ENCODE measurements at places on chromosomes 7 and 10.

GRCh38 chr7:40570223-40570622, 435.4 kb downstream of the SUGCT start:
- no peak for DNase-seq

- no peak for DNase-seq
These were observed 163.3 kb downstream of the ADARB2 start for GRCh38 chr10:1573981-1574380.

DNA sequence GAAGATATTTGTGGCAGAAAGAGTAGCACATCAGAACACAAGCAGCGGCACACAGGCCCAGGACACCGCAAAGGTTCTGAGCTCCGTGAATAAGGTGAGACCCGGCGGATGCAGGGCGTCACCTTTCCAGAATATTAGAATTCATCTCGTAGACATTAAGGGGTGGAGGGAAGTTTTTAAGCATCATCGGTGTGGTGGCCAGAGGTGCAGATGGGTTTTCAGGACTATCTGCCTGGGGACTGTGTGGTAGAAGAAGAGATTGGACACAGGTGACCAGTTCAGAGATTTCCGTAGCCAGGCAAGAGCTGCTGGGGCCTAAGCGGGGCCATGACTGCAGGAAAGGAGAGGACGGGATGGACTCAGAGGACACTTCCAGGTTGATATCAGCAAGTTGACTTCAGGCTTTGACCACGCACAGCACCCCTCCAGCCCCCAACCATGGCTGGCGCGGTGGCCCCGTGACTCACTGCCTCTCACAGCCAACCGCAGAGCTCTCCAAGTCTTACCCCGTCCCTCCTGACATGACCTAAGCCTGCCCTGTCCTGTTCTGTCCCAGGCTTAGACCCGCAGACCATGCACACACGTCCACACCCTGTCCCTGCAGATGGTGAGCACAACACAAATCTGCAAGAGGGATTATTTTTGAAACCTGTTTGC, 97.2 kb downstream of the OAT start:
- DNase-seq = no peak

- DNase-seq = no peak
These were observed 6.9 kb downstream of the C7orf57 start for GRCh38 chr7:48042216-48042615.

GRCh38 chr7:73504920-73505319, 17.2 kb downstream of the BAZ1B start:
- no peak for DNase-seq

GRCh38 chr10:72000073-72001032, 36.2 kb downstream of the CHST3 start:
- DNase-seq = no peak

DNA sequence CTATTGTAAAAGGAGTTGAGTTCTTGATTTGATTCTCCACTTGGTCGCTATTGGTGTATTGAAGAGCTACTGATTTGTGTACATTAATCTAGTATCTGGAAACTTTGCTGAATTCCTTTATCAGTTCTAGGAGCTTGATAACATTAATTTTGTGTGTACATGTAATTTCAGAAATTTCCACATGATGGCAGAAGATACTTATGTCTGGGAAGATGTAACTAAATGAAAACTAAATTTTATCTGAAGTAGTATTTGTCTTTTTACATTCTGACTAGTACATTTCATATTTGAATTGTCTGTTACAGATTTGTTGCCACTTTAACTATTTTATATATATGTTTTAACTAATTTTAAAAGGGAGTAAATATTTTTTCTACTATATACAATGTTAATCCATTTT, 27.6 kb downstream of the SDHAF3 start:
- no peak for DNase-seq

DNA sequence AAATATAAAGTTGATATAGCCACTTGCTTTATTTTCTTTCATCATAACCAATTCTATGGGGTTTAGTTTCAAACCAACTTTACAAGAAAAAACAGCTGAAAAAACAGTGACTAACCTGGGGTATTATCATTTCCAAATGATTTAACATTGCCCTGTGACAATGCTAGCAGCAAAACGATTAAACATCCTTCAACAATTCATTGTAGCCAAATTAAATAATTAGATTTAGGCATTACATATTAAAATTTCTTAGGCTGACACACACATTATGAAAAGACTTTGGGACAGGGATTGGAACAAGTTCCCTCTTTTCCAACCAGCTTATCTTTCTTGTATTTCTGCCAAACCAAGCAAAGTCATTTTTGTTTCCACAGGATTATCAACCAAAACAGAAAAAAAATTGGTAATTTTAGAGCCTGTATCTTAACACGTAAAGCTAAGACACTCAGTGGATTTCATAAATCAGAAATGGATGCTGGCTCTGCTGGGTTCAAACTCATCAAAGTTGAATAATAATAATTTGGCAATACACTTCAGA, 84.0 kb downstream of the SEMA3D start:
- DNase-seq = no peak

- no peak for DNase-seq
These were observed 23.3 kb downstream of the CYP17A1 start for GRCh38 chr10:102813734-102814452.

- DNase-seq = no peak
These were observed 65.7 kb downstream of the AP3M1 start for GRCh38 chr10:74084955-74085354.

GRCh38 chr7:55063633-55064032, 44.8 kb downstream of the EGFR start:
- no peak for DNase-seq

- DNase-seq = no peak
These were observed 223.1 kb upstream of the KLF14 start for GRCh38 chr7:130957137-130957513.

GRCh38 chr10:71837098-71837827, 13.8 kb downstream of the PSAP start:
- no peak for DNase-seq

DNA sequence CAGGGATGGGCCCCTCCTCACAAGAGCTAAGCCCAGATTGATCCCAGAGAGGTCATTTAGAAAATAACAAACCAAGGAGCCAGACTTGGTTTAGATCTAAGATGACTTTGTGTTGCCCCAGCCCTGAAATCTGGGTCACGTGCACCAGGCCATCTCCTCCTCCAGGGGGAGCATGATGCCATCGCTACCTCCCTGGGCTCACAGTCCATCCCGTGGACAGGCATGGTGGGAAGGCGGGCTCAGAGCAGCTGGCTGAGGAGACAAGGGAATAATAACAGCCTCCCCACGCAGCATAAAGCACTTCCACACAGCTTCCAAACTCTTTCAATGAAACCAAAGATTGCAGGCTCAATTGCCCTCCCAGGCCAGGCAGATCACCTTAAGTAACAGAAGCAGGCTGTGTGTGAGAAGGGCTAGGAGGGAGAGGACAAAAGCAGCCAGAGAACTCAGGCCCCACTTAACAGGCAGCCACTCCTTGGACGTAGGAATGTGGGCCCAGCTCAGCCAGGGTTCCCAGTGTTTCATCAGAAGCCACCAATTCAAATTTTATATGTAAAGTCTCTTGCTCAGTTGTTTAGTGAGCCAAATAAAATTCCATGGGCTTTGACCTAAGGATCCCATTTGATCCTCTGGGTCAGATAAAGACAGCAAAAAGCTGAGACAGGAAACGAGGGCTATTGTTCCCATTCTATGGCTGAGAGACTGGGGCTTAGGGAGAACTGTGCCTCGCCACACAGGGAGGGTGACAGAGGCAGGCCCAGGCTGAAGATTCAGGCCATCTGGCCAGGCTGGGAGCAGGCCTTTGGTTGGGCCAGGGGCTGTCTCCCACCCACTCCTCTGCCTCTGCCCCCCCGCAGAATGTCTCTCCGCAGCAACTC, 100.2 kb downstream of the COL13A1 start:
- DNase-seq = no peak

- DNase-seq = no peak
These were observed 150.6 kb downstream of the TRIL start for GRCh38 chr7:28807396-28807994.

DNA sequence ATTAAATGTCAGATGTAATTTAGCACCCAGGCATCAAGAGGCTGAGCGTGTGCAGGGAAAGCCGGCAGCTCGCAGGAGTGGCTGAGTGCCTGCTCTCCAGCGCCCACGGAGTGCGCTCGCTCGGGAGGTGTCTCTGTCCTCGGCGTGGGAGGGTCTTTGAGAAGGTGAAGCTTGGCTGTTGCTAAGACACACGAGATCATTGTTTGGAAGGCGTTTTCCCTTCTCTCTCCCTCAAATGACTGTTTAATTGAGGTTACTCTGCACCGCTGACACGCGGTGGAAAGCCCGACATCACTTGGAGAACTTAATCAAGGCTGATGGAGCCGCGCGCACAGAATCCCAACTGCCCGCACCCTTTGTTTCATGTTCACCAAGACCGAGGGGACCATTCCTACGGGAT, 414.6 kb downstream of the DNAJB6 start:
- DNase-seq = no peak

DNA sequence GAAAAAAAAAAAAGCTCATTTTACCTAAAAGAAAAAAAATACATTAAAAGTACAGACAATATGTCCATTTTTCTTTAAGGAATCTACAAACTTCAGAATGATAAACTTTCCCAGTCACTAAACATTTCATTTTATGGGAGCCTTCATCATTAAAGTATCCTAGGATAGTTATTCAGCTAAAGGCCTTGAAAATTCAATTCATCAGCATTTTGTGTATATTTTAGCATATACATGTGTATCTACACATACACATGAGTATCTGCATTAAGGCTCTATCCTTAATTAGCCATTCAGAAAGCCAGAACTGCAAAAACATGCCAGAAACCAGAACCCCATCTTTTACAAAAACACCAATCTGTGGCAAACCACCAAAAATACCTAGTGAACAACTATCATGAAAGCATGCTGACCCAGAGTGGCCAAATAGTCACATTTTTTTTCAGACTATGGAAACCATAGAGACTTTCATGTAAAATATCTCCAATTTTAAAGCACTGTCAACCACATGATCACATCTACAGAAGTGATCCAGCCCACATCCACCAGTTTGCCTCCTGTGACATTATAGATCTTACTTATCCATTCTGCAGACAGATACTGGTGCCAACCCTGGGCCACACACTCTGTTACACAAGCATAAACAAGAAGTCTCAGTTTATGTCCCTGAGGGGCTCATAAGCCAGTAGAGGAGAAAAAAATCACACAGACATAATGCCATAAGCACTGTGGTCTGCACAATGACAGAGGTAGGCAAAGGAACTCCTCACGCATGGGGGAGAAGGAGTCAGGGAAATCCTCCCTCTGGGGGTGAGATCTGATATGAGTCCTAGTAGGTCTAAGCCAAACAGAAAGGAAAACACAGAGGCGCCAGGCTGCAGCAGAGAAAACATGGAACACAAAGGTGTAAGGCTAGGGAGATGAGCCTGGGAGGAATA, 79.2 kb downstream of the SRPK2 start:
- no peak for DNase-seq

DNA sequence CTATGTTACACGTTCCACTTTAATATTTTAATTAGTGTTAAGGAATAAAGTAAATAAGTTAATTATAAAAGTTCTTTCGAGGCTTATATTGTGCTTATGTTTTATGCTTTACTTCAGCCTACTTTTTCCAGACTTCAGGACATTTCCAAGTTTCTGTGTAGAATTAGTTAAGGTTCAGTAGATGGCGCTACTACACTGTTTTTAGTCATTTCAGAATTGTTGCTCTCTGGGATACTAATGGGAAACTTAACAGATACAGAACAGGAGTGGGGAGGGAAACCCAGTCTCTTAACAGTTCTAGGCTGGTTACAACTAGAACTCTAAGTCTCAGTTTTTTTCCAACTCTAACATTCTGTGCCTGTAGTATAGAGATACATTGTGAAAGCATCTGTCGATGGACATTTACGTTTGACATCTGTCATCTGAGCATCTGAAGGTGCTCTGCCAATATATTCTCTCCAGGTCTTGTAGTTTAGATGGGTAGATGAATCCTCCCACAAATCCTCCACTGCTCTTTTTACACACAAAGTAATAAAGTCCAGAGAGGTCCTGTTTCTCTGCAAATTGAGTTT, 56.8 kb upstream of the FAM171A1 start:
- DNase-seq = no peak

DNA sequence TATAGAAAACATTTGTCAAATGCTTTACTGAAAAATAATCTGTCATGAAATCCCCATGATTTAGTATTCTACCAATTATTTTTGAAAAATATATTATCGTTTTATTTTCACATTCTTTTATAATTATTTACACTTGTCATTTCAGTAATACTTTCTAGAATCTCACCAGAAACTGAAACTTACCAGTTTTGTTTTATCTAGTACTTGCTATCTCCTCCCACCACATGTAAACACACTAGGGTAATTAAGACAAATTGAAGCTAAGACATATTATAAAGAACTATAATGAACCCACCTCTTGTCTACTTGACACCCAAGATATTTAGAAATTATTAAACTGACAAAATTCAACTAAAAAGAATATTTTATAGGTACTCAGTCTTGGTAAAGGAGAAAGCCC, 51.5 kb upstream of the GRM3 start:
- DNase-seq = no peak

- DNase-seq = no peak
These were observed 18.4 kb upstream of the ZCCHC24 start for GRCh38 chr10:79463578-79464496.

GRCh38 chr7:50406935-50407334, 43.2 kb downstream of the FIGNL1 start:
- no peak for DNase-seq

DNA sequence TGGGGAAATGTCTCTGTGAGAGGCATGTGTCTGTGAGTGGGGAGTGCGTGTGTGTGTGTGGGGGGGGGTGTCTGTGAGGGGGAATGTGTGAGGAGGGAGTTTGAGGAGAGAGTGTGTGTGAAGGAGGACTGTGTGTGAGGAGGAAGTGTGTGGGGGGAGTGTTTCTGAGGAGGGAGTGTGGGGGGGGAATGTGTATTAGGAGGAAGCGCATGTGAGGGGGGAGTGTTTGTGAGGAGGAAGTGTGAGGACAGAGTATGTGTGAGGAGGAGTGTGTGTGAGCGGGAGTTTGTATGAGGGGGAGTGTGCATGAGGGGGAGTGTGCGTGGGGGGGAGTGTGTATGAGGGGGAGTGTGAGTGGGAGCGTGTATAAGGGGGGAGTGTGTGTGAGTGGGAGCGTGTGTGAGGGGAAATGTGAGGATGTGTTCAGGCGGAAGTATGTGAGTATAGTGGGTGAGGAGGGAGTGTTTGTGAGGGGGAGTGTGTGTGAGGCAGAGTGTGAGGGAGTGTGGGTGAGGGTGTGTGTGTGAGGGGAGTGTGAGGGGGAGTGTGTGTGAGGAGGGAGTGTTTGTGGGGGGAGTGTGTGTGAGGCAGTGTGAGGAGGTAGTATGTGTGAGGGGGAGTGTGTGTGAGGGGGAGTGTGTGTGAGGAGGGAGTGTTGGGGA, 21.8 kb upstream of the PTPRN2 start:
- DNase-seq = no peak

DNA sequence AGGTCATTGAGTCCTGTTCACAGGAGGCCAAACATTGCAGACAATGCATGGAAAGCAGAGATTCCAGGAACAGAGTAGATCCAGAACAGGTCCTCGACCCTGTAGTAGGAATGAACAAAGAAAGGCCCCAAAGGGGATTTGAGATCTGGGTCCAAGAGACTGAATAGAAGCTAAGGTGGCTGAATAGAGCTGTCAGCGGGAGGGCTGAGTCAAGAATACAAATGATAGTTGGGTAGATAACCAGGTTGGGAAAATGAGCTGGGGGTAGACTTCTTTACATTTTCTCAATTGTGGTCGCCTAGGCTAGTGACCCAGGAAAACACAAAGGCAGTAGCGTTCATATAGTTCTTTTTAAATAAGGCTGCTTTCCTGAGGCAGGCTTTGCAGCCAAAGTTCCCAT, 103.4 kb upstream of the ELMO1 start:
- DNase-seq = no peak

- no peak for DNase-seq
These were observed 100.0 kb downstream of the EBF3 start for GRCh38 chr10:129864082-129864481.

GRCh38 chr10:106547047-106547635, 617.4 kb downstream of the SORCS1 start:
- no peak for DNase-seq
